Umbilical cord (tissue), 2 donors: ENCODE measurements at places on chromosomes 3 and 15.

DNA sequence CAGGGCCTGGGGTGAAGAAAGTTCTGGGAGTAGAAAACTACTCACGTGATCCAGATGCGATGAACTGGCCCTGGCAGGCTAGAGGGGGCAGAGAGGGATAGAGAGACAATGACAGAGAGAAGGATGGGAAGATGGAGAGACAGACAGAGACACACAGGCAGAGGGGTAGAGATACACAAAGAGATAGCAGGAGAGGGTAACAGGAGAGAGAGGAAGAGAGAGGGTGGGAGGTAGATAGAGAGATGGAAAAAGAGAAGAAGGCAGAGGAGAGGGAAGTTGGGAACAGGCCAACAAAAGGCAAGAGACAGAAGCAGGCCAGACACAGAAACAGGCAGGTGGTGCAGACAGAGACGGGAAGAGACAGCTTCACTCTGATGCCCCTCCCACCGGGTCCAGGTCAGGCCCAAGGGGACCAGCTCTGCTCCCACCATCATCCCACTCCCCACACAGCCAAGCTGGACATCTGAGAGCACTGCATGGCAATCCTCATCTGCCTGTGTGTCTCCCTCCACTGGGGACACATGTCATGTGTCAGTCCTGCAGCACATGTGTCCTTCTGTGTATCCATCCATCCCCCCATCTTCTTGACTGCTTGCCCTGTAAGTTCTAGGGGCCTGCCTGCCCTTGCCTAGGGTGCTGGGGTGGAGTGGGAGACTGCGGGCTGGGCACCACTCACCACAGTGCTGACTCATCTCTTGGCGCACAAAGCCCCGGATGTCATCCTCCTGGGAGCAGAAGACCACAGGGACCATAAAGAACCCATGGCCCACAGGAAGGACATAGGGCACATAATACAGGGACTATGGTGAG, 2.2 kb upstream of the UCN2 start:
- DNase-seq, result no peak

GRCh38 chr3:15496341-15496664, 25.2 kb downstream of the COLQ start:
- no peak for DNase-seq

GRCh38 chr15:90735923-90736322, 18.8 kb downstream of the BLM start:
- no peak for DNase-seq

DNA sequence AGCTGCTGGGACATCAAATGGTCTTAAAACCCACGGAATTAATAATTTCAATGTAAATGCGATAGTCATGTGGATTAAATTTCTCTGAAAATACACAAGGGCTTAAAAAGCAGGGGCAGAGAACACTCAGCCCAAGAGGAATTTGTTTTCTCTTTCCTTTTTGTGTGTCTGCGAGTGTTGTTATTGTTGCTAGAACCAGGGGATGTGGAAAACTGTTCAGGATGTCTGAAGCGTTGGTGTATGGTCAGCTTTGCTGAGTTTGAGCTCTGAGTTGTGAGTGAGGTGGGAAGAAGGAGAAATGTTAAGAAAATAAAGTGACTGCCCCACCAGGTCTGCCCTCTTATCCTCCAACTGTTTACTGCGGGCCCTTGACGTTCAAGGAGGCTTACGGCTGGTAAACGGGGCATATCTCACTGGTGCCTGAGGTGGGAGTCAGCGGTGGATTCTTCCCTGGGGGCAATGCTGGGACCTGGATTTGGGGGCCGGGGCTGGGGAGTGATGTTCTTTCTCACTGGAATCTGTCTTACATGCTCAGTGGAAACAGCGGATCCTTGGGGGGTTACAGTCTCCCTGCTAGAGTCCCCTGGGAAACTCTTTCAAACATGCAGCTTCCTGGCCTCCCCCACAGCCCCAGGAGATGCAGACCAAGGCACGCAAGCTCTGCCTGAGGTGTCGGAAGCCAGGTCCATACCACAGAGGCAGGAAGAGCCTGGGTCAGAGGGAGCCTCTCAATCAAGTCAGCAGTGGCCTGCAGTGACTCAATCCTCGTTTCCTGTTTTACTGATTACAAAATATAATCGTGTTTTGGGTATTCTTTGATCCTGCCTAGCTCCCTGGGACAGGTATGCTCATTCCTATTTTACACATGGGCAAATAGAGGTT, 41.8 kb downstream of the ITGA11 start:
- DNase-seq, result no peak

GRCh38 chr3:134859341-134859740, 64.3 kb downstream of the EPHB1 start:
- no peak for DNase-seq
